ENCODE measurements at places on chromosomes 1 and 21. TPM values are rescaled to one million over a fixed set of nuclear protein-coding genes. Genes with fewer than 3 reads are reported as not detected.

ELF3 gene
- total RNA-seq: 146 TPM

HCRTR1 gene
- total RNA-seq: not detected

GJA8 gene
- not detected for total RNA-seq

SV2A gene
- total RNA-seq: 3.3 TPM

GRCh38 chr1:180528868-180529470 lies 26.6 kb upstream of the ACBD6 start:
- peak overlapping the region; percentile 68 for H3K27ac ChIP-seq
- H3K4me1 ChIP-seq: peaks cover 37% of the 10 kb centered on the region
- DNase-seq: no peak
- H3K36me3 ChIP-seq: no peaks in the 10 kb centered on the region

DNA sequence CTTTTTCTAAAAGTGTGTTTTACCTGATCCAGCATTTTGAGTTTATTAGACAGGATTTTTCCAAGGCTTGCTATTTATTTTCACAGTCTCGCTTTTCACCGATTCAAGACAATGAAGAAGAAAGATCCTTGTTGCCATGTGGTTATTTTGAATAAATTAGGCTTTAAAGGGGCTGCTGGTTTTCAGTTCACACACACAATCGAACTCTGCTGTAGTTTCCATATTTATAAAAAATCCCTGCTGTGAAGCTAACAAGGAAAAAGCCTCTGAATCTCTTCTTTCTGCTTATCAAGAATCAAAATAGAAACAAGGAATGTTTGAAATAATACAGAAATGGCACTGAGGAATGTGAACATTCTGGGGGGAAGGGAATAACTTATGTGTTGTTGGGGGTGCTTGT lies 102.5 kb upstream of the KAZN start:
- H3K27me3 ChIP-seq: no peaks in the 10 kb centered on the region
- no peak for DNase-seq
- H3K4me3 ChIP-seq: no peak overlapping the region
- no peak overlapping the region for H3K27ac ChIP-seq

DNA sequence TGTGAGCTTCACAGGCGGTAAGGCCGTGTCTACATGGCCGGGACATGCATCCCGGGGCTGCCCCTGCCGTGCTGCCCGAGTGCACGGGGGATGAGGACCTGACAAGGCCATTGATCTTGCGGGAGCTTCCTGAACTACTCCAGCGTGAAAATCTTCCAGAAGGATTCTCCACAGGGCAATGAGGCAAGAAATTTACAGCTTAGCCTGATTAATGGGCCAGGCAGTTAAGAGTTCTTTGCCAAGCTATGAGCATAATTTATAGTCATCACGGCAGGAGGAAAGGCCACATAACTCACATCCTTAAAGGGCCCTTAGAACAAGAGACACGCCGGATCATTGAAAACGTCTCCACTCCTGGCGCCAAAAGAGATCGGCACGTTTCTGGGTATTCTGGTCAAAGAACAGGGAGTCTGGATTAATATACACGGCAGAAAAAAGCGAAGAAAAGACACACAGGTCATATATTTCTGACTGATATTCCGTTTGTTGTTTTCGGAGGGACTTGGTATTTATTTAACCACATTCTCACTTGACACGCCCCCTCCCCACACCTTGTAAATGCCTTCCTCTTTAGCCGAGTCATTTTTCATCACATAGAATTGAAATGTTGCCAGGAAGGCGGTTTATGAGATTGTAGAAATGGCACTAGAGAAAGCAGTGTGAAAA lies 180.5 kb downstream of the DYRK1A start:
- H3K27ac ChIP-seq: no peak overlapping the region
- H3K36me3 ChIP-seq: no peaks in the 10 kb centered on the region
- DNase-seq: no peak
- no peak overlapping the region for H3K4me3 ChIP-seq
- peaks cover 16% of the 10 kb centered on the region for H3K4me1 ChIP-seq
- H3K27me3 ChIP-seq: no peaks in the 10 kb centered on the region

GRCh38 chr1:26537951-26538352 lies 8.4 kb downstream of the RPS6KA1 start:
- peaks cover 79% of the 10 kb centered on the region for H3K4me1 ChIP-seq
- DNase-seq: no peak
- H3K27ac ChIP-seq: no peak overlapping the region
- no peak overlapping the region for H3K4me3 ChIP-seq
- H3K27me3 ChIP-seq: no peaks in the 10 kb centered on the region

- H3K4me3 ChIP-seq: no peak overlapping the region
- H3K27me3 ChIP-seq: no peaks in the 10 kb centered on the region
- no peak for DNase-seq
- H3K27ac ChIP-seq: no peak overlapping the region
- no peaks in the 10 kb centered on the region for H3K36me3 ChIP-seq
- no peaks in the 10 kb centered on the region for H3K4me1 ChIP-seq
Observed at GRCh38 chr1:35361638-35362037, 93.1 kb downstream of the ZMYM4 start.

DNA sequence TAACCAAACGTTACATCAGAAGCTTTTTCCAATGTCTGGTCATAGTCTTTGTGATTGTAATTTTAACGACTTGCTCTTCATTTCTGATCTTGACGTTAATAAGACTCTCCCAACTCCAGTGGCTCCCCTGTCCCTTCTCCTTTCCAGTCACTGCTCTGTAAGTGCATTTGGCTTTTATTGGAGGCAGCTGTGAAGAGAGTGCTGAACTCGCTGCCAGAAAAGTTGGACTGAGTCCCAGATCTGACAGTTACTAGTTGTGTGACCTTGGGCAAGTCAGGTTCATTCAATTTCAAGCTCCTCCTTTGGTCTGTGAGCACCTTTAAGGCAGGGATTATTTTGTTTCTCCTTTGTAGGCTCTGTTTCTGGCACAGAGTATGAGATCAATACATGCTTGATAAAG lies 109.6 kb upstream of the TSPAN2 start:
- H3K36me3 ChIP-seq: no peaks in the 10 kb centered on the region
- no peak overlapping the region for H3K27ac ChIP-seq
- no peaks in the 10 kb centered on the region for H3K4me1 ChIP-seq
- H3K4me3 ChIP-seq: no peak overlapping the region
- H3K27me3 ChIP-seq: no peaks in the 10 kb centered on the region

All from left lung (tissue), 14 donors.